ENCODE measurements at places on chromosomes 12 and 14.

DNA sequence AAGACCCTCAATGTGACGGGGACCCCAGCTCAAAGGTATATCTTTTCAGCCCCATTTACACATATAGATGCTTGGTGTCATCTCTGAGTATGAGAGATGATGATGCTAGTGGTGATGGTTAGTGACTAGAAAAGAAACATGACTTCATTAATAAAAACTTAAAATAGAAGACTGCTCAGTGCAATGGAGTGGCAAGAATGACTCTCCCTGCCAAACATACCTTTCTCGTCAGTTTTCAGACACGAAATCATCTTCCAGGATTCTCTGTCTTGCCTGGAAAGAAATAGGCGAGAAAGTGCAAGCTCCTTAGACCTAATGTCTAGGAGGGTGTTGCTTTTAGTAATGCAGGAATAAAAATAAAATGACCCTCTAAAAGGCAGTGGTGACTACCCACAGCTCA lies 71.7 kb downstream of the TPH2 start:
- no peak for DNase-seq

DNA sequence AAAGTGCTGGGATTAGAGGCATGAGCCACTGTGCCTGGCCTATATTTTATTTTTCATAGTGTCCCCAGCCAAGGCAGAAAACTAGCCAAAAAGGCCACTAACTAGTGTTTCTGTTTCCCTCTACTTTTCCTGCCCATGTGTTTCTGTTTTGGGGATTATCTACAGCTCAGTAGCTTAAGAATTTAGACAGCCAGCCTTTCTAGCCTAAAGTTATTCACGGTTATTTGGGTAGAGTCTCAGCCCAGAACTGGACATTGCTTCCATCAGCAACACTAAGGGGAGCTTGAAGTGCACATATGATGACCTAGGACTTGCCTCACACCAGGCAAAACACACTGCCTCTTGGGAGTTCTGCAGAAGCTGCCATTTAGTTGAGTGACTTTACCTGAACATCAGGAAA lies 17.9 kb downstream of the PROX2 start:
- DNase-seq = no peak

DNA sequence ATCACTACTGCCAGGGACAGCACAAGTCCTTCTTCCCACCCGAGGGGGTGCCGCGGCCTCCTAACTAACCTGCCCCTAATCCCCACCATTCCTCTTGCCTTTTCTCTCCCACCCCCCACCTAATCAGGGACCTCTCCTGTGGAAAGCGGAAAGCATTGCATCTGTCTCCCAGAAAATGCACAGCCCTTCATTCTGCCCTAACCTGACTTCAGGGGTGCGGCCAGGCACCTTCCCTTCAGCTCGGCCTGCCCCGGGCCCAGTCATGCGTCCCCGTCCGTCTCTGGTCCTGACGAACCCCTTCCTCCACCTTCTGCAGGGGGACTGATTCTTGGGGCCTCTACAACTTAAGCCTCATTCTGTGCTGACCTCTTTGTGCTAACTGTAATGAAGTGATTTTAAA lies 43.9 kb upstream of the TRAF3 start:
- DNase-seq = no peak

GRCh38 chr14:77023001-77023996 lies 5.2 kb downstream of the IRF2BPL start:
- DNase-seq = no peak

GRCh38 chr12:53938326-53939140 lies at the start of gene HOXC13:
TSS of gene HOXC13 (plus strand) at chr12:53938831. CDS start at chr12:53938907, 76 bp downstream.
- peak; percentile 19 for DNase-seq

- no peak for DNase-seq
Observed at GRCh38 chr14:84128050-84128449, 1401.9 kb upstream of the FLRT2 start.

DNA sequence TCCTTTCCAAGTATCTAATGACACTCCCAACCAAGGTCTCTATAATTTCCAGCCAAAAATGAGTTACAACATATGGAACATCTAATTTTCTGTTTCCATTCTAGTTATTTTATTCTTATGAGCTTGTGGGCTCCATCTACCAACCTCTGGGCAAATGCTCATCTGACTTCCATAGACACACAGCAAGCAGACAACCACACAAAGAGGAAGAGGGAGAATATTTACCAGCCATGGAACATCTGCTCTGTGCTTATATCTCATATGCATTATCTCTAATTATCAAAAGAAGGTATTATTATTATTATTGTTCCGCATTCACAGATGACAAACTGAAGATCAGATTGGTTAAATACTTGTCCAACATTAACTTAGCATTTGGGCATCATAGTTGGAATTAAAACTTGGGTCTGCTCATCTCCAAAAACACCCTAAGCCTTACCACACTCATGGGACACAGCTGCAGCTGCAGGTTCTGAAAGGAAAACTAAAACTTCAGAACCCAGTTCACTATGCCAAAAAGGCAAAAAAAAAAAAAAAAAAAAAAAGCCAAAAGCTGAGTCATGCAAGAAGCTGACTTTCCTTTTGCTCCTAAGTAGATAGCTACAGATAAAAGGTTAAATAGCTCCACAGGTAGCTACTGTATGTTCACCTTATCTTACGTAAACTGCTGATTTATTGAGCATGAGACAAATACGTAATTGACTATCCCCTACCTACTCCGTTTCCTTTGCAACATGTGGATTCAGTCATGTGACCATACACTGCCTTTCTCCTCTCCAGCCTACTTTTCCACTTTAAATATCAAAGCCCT lies 23.6 kb upstream of the TCL1B start:
- DNase-seq = no peak

GRCh38 chr12:44299524-44299923 lies 463.6 kb downstream of the TMEM117 start:
- no peak for DNase-seq

- DNase-seq = no peak
Observed at GRCh38 chr14:93133464-93133863, 17.7 kb upstream of the ITPK1 start.

- DNase-seq = no peak
Observed at GRCh38 chr12:110844131-110844530, 2.7 kb upstream of the CCDC63 start.

DNA sequence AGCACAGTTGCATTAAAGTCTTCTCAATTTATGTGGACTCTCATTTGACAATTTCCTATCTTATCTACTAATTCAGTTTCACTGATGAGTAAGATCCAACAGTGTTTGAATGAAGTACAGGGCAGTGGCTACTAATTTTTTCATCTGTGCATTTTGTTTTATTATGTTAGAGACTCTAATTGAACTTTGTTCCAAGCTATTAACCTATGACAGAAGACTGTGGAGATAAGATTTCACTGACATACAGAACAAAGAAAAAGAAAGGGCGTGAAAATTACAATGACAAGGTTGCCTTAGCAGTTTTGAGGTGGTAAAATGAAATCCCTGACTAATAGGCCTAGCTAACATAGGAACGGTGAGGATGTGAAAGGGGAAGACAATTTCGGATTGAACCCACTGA lies 153.2 kb upstream of the SOX5 start:
- no peak for DNase-seq

DNA sequence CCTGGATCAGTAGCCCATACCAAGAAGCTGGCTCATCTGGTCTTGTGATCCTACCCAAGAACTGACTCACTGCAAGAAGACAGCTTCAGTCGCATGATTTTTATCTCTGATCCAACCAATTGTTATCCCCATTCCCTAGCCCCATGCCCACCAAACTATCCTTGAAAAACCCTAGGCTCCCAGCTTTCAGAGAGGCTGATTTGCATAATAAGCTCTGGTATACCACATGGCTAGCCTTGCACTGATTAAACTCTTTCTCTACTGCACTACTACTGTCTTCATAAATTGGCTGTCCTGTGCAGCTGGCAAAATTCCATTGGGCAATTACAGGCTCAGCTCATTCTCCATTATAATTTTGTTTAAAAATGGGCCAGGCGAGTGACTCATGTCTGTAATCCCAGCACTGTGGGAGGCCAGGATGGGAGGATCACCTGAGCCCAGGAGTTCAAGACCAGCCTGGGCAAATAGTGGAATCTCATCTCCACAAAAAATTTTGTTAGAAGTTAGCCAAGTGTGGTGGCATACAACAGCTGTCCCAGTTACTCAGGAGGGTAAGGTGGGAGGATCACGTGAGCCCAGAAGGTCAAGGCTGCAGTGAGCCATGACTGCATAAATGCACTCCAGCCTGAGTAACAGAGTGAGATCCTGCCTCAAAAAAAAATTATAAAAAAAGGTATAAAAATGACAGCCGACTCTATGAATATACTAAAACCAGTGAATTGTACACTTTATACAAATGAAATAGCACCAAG lies 76.7 kb upstream of the EIF5 start:
- no peak for DNase-seq

DNA sequence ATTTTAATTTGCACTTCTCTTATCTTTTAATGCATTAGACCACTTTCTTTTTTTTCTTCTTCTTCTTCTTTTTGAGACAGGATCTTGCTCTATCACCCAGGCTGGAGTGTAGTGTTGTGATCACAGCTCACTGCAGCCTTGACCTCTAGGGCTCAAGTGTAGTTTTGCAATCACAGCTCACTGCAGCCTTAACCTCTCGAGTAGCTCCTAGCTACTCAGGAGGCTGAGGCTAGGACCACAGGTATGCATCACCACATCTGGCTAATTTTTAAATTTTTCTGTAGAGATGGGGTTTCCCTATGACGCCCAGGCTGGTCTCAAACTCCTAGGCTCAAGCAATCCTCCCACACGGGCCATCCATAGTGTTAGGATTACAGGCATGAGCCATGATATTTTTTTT lies 12.7 kb downstream of the TMED8 start:
- no peak for DNase-seq

- no peak for DNase-seq
Observed at GRCh38 chr12:45260104-45260815, 44.4 kb downstream of the ANO6 start.

All from NCI-H2081 treated with DMSO at 0.1 percent for 48 hours (cell line).